ENCODE measurements at places on chromosomes 1 and 21.

- no peak for DNase-seq
Observed at GRCh38 chr1:17527036-17527914, 12.2 kb upstream of the ARHGEF10L start.

- no peak for DNase-seq
Observed at GRCh38 chr1:7250176-7250575, 464.9 kb downstream of the CAMTA1 start.

- no peak for DNase-seq
Observed at GRCh38 chr1:117312453-117313138, 54.7 kb upstream of the MAN1A2 start.

- DNase-seq, result no peak
Observed at GRCh38 chr1:201252944-201253371, 30.3 kb upstream of the PKP1 start.
